DMS53 (cell line): ENCODE measurements at places on chromosomes 16 and 17.

GRCh38 chr17:17200831-17201230 lies 5.3 kb downstream of the PLD6 start:
- no peak for DNase-seq

DNA sequence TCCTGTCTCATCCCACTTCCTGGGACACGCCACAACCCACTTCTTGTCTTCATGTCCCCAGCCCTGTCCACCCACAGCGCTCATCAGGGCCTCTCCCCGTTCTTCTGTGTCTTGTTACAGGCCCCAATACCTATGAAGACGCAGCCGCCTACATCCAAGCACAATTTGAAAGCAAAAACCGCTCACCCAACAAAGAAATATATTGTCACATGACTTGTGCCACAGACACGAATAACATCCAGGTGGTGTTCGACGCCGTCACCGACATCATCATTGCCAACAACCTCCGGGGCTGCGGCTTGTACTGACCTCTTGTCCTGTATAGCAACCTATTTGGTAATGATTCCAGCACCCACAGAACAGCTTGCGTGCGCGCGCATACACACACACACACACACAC lies 70.6 kb downstream of the AMFR start:
- DNase-seq, result no peak

DNA sequence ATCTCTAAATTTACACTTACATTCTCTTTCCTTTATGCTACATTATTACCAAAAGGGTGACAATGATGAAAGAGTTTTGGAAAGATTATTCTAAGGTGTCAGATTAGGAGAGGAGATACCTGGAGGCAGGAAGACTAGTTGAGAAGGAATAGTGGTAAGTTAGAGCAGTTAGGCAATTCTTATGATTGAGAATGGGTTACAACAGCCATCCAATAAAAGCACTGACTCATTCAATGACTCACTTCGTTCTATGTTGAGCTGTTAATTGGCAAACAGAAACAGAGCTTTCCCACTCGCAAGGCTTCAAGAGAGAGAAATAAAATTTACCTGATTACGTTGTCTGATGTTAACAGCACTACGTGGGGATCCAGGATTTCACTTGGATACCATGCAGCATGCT lies 5.8 kb downstream of the NUP88 start:
- DNase-seq, result peak; percentile 10

DNA sequence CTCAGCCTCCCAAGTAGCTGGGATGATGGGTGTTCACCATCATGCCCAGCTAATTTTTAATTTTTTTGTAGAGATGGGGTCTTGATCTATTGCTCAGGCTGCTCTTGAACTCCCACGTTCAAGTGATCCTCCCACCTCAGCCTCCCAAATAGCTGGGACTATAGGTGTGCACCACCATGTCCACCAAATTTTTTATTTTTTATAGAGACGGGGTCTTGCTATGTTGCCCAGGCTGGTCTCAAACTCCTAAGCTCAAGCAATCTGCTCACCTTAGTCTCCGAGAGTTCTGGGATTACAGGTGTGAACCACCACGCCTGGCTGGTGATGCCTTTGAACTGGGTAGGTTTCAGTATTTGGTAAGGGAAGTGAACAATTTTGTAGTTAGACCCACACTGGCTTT lies 30.1 kb downstream of the FA2H start:
- no peak for DNase-seq

DNA sequence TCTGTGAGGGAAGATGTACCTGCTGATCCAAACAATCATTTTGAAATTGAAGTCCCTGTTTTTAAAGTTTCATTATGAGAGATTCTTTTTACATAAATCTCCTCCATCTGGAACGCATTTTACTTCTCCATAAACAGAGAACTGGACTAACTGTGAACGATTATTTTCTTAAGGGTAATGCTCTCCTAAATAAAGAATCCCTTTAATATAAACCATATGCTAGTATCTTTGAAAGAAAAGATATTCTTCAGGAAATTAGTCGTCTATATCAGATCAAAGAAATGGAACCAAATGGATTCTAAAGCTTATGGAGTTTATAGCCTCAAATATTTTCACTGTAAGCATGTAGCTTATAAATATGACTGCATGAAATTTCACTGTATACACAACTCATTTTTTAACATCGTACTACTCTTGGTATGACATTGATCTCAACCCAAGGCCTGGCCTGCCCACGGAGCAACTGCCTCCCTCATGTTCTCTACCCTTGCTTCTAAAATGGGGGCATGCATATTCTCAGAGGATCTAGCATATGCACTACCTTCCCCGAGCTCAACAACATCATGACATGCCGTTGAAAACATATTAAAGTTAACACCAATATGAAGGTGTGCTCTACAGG lies 66.4 kb downstream of the MYH10 start:
- no peak for DNase-seq

DNA sequence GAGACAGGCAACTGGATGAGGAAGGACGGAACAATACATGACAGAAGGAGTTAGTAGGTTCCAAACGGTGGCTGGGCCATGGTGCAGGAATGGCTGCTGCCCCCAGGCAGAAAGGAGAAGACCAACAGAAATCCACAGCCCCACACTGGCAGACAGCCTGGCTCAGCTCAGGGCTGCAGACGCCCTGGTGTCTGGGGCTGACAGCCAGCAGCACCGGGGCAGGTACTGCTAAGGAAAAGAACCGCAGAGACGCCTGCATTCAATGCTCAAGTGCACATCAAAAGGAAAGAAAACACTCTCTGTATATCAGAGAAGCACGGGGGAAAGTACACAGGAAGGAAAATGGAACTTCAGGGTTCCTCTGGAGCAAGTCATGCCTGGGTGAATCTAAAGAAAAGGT lies 53.4 kb downstream of the GAS7 start:
- DNase-seq, result no peak

- DNase-seq, result peak; percentile 3
These were observed 120.6 kb upstream of the KCNJ16 start for GRCh38 chr17:69954241-69954925.

DNA sequence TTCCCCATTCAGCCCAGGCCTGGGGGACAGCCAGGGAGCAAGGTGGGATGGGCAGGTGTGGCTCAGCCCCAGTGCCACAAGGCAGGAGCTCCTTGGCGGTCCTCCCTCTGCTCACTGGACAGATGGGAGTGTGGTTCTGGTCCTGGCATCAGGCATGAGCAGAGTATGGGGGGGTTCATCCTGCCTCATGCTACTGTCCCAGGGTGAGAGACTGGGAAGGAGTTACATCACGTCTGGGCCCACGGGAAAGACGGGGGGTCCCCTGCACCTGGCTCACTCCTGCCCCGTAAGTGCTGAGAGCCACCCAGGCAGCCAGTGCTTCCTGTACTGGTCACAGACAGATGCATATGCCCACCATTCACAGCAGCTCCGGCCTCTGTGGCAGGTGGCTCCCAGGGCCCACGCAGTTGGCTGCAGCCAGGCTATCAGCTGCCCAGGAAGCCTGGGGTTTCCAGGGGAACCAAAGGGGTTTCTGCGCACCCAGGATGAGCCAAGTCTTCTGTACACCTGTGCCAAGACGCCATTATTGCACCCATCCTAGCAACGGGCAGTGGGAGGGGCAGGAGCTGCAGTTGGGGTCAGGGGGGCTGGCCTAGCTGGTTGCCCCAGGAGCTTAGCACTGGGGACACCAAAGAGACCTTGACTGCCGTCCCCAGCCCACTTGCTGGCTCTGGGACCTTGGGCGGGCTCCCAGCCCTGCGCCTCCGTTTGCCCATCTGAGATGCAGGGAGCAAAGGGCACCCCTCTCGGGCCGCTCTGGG lies 1.9 kb downstream of the BAIAP3 start:
- no peak for DNase-seq

- no peak for DNase-seq
These were observed 913 bp upstream of the PRR14 start for GRCh38 chr16:30649725-30650368.

- no peak for DNase-seq
These were observed 108.5 kb upstream of the CHMP6 start for GRCh38 chr17:80882926-80883685.

GRCh38 chr17:55709440-55709839 lies 13.2 kb downstream of the TMEM100 start:
- no peak for DNase-seq

- DNase-seq, result no peak
These were observed 22.1 kb upstream of the ADAM11 start for GRCh38 chr17:44736551-44737240.

- DNase-seq, result no peak
These were observed 57.0 kb upstream of the CLEC19A start for GRCh38 chr16:19228575-19228974.

DNA sequence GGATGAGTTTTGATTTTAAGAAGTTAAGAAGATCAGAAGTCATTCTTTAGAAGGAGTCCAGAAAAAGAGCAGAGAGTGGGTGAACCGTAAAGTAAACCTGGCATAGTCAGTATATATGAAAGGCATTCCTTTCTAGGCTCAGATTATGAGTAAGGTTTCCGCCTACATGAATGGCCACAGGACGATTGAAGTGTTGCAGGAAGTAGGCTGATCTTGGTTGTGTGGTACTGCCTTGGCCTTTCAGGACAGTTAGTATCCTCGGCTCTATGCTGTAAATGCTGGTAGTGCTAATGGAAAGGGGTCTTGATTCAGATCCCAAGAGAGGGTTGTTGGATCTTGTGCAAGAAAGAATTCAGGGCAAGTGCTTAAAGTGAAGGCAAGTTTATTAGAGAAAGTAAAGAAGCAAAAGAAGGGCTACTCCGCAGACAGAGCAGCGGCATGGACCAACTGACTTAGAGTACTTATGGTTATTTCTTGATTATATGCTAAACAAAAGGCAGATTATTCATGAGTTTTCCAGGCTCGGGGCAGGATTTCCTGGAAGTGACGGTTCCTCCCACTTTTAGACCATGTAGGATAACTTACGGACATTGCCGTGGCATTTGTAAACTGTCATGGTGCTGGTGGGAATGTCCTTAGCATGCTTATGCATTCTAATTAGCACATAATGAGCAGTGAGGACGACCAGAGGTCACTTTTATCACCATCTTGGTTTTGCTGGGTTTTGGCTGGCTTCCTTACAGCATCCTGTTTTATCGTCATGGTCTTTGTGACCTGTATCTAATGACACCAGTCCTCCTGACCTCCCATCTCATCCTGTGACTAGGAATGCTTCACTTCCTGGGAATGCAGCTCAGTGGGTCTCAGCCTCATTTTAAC lies 164.8 kb downstream of the SNX29 start:
- DNase-seq, result no peak

DNA sequence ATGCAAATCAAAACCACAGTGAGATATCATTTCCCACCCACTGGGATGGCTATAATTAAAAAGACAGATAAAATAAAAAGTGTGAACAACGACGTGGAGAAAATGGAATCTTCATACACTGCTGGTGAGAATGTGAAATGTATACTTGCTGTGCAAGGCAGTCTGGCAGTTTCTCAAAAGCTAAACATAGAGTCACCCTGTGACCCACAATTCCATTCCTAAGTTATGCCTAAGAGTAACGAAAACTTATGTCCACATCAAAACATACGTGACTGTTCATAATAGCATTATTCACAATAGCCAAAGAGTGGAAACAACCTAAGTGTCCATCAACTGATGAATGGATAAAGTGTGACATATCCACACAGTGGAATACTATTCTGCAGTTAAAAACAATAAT lies 38.1 kb upstream of the VPS4A start:
- DNase-seq, result no peak

- no peak for DNase-seq
These were observed 435.7 kb downstream of the ZFHX3 start for GRCh38 chr16:72612256-72612655.

DNA sequence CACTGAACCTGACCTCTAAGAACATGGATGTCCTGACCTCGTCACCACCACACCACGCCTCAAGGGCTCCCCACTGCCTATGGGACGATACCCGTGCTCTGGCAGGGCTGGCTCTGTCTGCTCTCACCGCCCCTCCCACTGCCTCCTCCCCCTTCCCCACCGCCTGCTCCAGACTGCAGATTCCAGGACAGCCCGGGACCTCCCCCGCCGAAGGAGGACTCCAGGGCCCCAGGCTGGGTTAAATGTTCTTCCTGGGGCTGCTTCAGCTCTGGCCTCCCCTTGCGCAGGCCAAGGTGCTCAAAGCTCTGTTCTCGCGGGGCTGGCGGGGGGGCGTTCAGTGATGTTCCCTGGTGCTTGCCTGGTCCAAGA lies 3.1 kb downstream of the NPW start:
- DNase-seq, result peak; percentile 68

GRCh38 chr16:71811261-71811803 lies 2.7 kb upstream of the AP1G1 start:
- DNase-seq, result peak; percentile 3

- DNase-seq, result peak; percentile 78
These were observed 1.3 kb upstream of the ZNF768 start for GRCh38 chr16:30527635-30528178.

DNA sequence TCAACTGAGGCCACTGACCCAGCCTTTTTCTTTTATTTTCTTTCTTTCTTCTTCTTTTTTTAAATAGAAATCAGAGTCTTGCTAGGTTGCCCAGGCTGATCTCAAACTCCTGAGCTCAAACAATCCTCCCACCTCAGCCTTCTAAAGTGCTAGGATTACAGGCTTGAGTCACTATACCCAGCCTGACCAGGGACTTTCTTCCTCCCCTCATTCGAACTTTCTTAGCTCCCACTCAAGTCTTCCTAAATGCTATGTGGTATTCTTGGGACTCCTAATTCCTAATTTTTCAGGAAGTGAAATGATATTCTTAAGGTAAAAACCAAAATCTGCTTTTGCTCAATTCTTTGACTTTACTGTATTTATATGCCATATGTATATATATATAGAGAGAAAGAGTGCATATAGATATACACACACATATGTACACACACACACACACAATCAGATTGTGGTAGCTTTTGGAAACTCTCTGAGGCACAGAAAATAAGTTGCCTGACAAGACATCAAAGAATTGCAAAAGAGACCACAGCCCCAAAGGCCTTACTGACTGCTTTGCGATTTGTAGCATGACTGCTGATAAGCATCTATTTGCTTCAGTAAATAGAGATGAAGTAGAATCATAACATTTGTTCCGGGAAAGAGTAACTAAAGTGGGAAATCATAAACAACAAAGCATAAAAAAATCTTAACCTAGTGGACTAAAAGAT lies 9.5 kb upstream of the AMZ2 start:
- no peak for DNase-seq

GRCh38 chr16:7997966-7998365 lies 592.3 kb downstream of the TMEM114 start:
- no peak for DNase-seq

- no peak for DNase-seq
These were observed 11.2 kb downstream of the VASN start for GRCh38 chr16:4382795-4383357.

- DNase-seq, result no peak
These were observed 28.2 kb downstream of the ST3GAL2 start for GRCh38 chr16:70410734-70411133.

- DNase-seq, result peak; percentile 78
These were observed at the start of gene FLII for GRCh38 chr17:18258356-18259038. Gene FLII (minus strand): TSS chr17:18258738. CDS start chr17:18258690, 48 bp downstream.

GRCh38 chr17:36069136-36069535 lies 5.1 kb downstream of the CCL18 start:
- DNase-seq, result no peak

- no peak for DNase-seq
These were observed 17.6 kb downstream of the MAP1LC3B start for GRCh38 chr16:87409781-87410180.
